ENCODE measurements at places on chromosomes 16 and 17.
A peak's percentile ranks its signal among the peaks of the same experiment; 100 is the strongest.

- DNase-seq, result peak; percentile 61
These were observed 12.0 kb downstream of the AXIN1 start for GRCh38 chr16:340370-341091.

- no peak for DNase-seq
These were observed 25.3 kb downstream of the CLEC16A start for GRCh38 chr16:10969615-10970014.

DNA sequence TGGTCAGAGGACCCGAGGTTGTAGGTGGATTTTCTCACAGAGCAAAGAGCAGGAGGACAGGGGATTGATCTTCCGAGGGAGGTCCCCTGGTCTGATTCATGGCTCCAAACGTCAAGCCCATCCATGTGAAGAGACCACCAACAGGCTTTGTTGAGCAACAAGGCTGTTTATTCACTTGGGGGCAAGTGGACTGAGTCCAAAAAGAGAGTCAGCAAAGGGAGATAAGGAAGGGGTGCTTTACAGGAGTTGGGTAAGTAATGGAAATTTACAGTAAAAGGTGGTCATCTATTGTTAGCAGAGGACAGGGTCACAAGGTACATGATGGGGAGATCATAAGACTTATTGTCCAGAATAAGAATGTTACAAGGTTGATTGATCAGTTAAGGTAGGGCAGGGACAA, 2285.8 kb downstream of the TP53TG3F start:
- no peak for DNase-seq

DNA sequence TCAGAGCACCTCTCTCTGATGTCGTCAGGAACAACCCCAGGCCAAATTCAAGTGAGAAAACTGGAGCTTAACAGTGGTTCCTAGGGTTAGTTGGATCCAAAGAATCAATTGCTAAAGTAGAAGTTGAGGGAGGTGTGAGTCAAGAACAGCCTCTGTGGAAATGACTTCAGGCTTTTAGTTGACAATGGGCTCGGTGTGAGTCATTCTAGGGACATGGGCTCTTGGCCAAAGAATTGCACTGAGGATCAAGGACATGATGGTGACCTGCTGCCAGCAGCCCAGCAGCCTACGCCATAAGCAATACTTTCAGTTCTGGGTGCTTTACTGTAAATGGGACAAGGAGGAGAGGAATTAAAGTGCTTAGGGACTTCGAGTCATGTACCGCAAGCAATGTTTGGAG, 32.1 kb upstream of the SMURF2 start:
- peak; percentile 75 for DNase-seq

DNA sequence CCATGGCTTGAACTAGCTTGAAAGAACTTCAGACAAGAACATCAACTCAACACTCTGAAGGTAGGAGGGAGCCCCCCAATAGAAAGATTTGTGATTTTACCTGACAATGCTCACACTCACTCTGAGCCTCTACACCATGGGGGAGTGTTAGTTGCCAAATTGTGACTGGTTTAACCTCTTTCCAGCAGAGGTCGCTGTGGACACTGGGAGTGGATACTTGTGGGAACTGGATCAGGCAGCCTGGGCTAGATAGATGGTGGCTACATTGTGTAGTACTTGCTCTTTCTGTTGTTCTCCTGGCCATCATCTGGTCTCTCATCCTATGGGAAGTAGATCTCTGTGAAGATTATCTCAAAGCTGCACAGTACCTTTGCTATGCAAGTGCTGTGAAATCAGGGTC, 2.9 kb downstream of the SMPD3 start:
- DNase-seq, result no peak

- DNase-seq, result peak; percentile 76
These were observed 41.0 kb downstream of the NXPH3 start for GRCh38 chr17:49616601-49617131.

DNA sequence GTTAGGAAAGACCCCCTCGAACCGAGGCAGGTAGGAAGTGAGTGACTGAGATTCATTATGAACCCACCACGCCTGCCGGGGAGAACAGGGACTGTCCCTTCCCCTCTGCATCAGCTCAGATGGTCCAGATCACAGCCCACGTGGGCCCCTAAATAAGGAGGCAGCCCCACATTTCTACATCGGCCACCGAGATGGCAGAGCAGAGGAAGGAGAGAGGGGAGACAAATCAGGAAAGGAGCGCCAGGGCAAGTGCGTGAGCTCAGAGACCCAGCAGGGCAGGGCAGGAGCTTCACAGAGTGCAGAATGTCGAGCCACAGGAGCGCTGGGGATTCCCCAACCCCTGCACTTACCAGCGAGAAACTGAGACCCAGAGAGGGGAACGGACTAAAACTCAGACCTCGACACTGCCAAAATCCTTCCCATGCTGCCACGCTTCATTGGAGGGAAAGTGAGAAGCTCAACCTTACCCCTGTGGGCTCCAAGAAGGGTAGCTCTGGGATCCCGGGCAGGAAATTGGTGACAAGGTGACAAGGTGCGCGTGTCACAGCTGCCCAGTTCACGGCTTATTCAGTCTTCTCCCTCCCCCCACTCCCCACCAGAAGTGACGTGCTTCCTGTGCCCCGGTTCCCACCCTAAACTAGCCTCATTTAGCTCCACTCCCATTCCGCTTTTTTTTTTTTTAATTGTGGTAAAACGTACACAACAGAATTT, at the start of gene ICAM2:
ICAM2 (minus strand) TSS at position 578 of the 711 bp plus-strand sequence. CDS start 13,942 bp downstream, outside the sequence.
- peak; percentile 80 for DNase-seq

GRCh38 chr17:3954976-3955672, 9.1 kb downstream of the ATP2A3 start:
- peak; percentile 56 for DNase-seq

DNA sequence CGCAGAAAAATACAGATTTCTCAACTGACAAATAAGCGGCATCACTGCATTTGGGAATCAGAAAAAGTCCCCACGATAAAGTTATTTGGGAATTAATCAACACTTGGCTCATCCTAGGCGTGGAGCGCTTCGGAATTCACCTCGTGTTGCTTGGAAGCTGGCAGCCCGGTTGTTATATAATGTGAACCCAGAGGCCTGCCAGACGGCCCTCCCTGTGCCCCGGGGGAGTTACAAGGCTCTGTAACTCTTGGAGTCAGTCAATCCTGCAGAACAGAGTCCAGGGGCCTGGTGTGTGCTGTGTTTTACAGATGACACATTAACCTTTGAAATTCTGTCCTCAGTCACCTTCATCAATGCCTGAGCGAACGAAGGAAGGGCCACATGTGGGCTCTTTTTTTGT, 111.1 kb downstream of the PITPNC1 start:
- DNase-seq, result peak; percentile 79

- DNase-seq, result no peak
These were observed 4.5 kb downstream of the RANBP10 start for GRCh38 chr16:67801883-67802282.

DNA sequence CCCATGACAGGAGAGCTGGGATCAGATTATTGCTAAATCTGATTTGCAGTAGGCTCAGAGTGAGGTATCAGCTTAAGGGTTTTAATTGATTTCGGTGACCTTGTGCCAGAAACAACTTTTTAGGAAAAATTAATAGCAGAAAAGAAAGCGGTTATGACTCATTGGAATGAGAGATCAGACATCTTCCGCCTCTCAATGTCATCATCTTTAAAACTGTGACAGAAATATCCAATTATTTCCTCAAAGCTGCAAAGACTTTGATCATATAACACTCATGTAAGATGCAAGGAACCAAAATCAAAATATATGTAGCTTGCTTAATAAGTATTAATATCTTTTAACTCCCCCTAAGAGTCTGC, 190.1 kb upstream of the FOXF1 start:
- no peak for DNase-seq

DNA sequence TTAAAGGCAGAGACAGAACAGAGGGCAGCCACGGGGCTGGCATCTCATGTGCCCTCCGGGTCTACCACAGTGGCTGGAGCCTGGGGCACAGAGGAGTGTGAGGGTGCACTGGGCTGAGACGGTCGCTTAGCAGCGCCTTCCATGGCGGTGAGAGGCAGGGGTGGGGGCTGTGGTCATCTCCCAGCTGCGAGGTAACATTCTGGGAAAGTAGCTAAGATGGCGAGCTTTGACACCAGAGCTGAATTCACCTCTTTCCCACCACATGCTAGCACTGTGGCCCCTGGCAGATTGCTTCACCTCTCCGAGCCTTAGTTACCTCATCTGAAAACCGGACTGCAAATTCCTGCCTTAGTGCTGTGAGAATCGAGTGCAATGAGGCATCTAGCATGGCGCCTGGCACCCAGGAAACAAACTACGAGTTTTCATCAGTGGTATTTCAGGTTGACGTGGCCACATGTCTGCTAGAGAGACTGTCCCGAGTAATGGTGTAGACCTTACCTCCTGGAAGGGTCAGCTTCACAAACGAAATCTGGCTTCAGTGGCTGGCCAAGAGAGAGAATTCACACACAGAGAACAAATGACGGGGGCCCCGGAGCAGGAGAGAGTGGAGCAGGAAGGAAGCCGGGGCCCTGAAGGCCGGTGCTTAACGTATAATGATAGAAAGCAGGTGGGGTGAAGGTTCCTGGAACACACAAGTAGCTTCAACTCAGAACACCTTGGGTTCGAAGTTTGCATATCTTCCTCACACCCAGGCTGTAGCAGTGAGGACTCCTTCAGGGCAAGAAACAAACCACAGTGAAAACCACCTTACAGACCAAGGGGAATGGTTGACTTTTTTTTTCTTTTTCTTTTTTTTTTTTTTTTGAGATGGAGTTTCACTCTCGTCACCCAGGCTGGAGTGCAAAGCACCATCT, 63.9 kb upstream of the RPH3AL start:
- DNase-seq, result no peak

- no peak for DNase-seq
These were observed 279.5 kb downstream of the TMEM114 start for GRCh38 chr16:8310816-8311215.

GRCh38 chr16:50610331-50611262, 62.4 kb downstream of the NKD1 start:
- DNase-seq, result peak; percentile 53

DNA sequence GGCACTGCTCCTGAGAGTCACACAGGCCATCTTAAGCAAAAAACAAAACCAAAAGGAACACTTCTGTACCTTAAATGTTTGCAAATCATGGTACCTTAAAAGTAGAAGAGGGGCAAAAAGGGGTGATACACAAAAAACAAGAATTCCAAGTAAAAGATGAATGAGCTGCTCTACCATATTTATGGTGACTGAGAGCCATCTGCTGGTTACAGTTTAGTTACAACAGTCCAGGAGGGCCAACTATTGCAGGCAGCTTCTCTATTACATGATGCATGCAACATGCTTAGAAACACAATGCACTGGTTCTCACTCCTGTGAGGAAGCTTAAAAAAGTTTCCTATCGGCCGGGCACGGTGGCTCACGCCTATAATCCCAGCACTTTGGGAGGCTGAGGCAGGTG, 53.5 kb downstream of the STX8 start:
- DNase-seq, result no peak

GRCh38 chr17:55648086-55648485, 74.6 kb downstream of the TMEM100 start:
- no peak for DNase-seq

- no peak for DNase-seq
These were observed 122.3 kb downstream of the GOSR1 start for GRCh38 chr17:30599428-30600059.

DNA sequence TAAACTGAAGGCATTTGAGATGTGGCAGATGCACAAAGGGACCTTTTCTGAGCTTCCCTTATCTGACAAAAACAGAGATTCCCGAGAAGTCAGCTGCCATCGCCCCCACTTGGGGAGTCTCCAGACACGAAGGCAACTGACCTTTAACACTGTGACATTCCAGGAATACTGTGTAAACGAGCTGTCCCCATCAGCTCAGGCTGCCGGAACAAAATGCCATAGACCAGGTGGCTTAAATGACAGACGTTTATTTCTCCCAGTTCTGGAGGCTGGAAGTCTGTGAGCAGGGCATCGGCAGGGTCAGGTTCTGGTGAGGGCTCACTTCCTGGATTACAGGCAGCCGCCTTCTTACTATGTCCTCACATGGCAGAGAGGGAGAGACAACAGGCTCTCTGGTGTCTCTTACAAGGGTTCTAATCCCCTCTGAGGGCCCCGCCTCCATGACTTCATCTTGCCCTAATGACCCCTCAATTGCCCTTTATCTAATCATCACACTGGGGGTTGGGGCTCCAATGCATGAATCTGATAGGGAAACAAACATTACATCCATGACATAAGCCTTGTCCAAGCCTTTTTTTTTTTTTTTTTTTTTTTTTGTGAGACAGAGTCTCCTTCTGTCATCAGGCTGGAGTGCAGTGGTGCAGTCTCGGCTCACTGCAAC, 178.5 kb upstream of the RPL38 start:
- DNase-seq, result no peak

DNA sequence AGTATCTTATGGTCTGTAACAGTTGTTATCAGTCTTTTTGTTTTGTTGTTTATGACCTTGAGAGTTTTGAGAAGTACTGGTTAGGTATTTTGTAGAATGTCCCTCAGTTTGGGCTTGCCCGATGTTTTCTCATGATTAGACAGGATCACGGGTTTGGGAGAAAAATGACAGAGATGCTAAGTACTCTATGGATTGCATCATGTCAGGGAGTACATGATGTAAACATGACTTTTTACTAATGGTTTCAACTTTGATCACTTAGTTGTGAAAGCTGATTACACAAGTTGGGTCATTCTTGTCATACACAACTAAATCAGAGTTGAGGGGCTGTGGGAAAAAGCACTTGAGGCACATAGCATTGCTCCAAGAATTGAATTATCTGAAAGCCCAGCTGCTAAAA, 94.7 kb upstream of the SIAH1 start:
- DNase-seq, result no peak

Measured in Right ventricle myocardium inferior (tissue), 1 donor.